ENCODE measurements at places on chromosomes 6 and 20.

DNA sequence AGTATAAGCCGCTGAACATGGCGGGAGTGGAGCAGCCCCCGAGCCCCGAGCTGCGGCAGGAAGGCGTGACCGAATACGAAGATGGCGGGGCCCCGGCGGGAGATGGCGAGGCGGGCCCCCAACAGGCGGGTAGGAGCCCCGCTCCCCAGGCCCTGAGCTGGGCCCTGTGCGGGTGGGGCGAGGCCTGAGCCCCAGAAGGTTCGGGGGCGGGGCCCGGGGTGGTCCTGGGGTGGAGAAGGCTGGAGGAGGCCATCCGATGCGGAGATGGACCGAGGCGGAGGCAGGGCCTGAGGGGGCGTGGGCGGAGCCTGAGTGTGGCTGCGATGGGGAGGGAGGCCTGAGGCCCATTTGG, 7.1 kb downstream of the L3MBTL1 start:
- DNase-seq, result peak; percentile 11

DNA sequence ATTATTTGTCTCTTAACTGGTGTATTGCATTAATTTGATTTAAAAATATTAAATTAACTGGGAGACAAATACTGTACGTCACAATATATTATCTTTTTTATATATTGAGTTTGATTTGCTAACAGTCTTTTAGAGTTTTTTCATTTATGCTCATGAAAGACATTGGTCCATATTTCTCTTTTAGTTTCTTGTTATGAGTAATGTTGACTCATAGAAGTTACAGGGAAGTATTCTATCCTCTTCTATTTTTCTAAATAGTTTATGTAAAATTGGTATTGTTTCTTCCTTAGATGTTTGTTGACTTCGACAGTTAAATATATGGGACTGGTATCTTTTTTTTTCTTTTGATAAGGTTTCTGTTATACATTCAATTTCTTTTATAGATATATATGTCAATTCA, 1115.6 kb upstream of the CITED2 start:
- DNase-seq, result no peak

DNA sequence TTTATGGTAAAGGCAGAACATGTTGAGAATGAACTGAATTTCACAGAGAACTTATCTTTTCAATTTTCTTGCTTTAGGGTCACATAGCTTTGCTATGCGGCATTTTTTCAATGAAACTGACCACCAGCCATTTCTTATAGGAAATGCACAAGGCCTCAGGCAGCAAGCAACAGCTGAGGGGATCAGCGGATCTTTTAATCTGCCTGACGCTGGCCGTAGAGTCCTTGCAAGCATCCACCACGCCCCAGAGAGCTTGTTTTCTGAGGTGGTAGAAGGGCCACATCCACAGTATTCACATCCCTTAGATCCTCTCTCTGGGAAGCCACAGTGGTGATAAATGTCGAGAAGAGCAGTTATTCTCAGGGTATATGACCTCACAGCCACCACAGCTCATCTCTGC, 34.3 kb downstream of the FLRT3 start:
- no peak for DNase-seq

DNA sequence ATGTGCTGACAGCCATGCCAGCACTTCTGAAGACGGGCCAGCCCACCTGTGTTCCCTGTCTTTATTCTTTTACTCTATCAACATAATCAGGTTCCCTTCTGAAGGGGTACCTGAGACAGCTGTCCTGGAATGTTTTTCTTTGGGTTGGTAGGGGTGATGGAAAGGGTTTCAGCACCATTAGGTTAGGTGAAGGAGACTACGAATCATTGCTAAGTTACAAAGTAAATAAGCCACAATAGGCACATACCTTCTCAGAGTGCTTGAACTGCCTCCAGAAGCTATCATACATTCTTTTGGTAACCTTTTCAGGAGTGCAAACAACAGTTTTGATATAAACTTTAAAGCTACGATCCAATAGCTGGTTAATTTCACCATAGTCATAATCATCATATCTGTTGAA, 106.3 kb downstream of the SESN1 start:
- DNase-seq, result no peak

DNA sequence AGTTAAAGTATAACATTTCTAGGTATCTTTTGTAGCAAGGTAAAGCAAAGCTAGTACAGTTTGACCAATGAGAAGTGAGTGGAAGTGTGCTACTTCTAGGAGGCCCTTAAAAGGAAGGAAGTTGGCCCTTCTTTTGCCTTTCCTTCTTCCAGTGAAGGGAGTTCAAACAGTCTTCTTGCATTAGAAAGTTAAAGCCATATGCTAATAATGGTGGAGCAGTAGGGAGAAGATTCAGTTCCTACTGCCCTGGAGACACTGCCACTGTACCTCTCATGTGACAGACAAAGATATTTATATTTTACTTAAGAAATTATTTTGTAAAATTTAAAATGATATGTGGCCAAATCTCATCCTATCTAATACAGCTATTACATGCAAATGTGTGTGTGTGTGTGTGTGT, 26.0 kb upstream of the RCAN2 start:
- no peak for DNase-seq

DNA sequence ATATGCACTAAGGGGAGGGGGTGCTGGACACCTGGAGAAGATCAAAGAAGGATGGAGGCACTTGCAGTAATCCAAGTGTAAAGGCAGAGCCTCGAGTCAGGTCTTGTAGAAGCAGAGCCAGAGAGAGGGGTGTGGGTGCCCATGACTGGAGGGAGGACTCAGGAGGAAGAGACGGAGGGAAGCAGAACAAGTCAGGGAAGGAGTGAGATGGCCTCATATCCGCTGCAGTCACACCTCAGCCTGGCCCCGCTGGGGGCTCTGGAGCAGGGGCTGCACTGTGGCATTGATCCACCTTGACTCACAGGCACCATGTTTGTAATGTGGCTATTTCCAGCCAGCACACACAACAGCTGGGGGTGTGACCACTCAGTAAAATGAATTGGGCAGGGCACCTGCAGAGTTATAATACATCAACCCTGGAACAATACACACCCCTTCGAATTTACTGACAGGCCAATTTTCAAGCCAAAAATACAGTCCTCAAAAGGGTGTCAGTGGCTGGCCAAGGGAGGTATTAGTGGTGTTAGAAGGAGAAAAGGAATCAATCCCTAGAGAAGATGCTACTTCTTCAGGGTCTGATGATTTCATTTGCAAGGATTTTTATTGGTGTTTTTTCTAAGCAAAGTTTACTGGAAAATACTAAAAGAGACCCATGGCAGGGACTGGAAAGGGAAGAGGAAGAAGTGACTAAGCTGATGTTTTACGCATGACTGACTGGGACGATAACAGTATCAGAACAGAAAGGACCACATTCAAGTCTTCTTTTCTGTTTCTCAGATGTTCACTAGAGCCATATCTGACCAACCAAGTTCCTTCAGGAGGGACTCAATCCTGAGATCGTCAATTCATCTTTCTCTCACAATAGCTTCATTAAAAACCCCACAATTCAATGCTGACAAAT, 18.9 kb upstream of the NXT1 start:
- DNase-seq, result no peak

GRCh38 chr6:71236926-71237434, 51.6 kb upstream of the OGFRL1 start:
- DNase-seq, result no peak

DNA sequence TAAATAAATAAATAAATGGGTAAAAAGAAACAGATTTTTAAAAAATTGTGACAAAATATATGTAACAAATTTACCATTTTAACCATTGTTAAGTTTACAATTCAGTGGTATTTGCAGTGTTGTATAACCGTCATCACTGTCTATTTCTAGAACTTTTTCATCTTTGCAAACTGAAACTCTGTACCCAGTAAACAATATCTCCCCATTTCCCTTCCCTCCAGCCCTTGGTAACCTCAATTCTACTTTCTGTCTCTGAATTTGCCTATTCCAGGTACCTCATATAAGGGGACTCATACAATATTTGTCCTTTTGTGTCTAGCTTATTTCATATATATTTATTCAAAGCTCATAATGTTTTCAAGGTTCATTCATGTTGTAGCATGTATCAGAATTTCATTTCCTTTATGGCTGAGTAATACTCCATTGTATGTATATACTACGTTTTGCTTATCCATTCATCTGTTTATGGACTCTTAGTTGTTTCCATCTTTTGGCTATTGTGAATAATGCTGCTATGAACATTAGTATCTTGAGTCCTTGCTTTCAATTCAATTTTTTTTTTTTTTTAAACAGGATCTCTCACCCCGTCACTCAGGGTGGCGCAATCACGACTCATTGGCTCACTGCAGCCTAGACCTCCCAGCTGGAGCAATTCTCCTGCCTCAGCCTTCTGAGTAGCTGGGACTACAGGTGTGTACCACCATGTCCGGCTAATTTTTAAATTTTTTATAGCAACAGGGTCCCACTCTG, 8.9 kb downstream of the MANBAL start:
- peak; percentile 65 for DNase-seq

DNA sequence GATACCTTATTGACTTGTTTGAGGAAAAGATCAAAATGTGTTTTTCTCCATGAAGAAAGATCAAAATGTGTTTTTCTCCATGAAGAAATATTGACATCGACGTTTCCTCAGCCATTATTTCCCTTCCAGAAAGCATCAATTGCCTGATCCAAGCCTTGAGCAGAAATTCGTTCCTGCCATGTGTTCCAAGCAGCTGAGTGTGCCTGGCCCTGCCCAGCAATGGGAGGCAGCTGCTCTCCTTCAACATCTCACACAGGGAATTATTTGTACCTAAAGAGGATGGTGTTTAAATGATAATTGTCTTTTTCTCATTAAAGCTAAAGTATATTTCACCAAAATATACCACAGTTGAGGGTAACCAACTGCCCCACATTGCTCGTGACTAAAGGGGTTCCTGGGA, 7.8 kb upstream of the DUSP22 start:
- DNase-seq, result no peak

GRCh38 chr6:133551847-133552341, 310.7 kb downstream of the EYA4 start:
- DNase-seq, result peak; percentile 99

DNA sequence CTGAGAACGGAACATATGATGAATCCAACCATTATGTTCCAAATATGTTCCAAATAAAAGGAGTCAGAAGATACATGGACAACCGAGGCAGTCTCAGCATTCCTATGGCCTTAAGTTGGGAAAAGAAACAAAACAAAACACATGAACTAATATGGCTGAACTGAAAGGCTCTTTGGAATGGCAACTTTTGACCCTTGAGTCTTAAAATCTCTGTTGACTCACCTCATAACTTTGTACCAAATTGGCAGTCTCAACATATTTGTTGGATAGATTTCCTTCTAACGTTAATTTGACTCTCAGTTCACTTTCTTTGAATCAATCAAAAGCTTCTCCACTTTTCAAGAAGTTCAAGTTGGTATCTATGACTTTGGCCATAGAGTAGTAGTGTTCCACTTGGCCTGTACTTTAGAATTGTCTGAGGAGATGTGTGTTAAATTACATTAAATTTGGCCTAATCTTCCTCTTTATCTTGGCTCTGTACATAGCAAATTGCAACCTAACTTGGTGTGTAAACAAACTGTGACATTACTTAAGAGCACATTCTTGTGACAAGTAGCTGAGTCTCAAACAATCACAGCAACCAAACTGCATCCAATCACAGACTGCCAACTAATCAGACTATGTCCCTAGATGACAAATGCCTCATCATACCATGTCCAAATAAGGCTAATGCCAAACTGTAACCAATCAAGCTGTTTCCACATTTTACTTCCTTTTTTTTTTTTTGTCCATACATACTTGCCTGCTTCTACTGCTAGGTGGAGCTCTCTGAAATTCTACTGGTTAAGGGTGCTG, 208.8 kb downstream of the BMP2 start:
- peak; percentile 1 for DNase-seq

- peak; percentile 1 for DNase-seq
Observed at GRCh38 chr20:54438166-54438565, 37.2 kb upstream of the DOK5 start.

- no peak for DNase-seq
Observed at GRCh38 chr20:22492497-22492896, 91.9 kb downstream of the FOXA2 start.
